Stimulated activated naive CD4-positive, alpha-beta T cell (primary cell): ENCODE measurements at places on chromosomes 4 and X.

- no peak for DNase-seq
Observed at GRCh38 chr4:16212138-16212782, 14.0 kb downstream of the TAPT1 start.

- no peak for DNase-seq
Observed at GRCh38 chr4:38190717-38191178, 230.6 kb downstream of the PTTG2 start.

DNA sequence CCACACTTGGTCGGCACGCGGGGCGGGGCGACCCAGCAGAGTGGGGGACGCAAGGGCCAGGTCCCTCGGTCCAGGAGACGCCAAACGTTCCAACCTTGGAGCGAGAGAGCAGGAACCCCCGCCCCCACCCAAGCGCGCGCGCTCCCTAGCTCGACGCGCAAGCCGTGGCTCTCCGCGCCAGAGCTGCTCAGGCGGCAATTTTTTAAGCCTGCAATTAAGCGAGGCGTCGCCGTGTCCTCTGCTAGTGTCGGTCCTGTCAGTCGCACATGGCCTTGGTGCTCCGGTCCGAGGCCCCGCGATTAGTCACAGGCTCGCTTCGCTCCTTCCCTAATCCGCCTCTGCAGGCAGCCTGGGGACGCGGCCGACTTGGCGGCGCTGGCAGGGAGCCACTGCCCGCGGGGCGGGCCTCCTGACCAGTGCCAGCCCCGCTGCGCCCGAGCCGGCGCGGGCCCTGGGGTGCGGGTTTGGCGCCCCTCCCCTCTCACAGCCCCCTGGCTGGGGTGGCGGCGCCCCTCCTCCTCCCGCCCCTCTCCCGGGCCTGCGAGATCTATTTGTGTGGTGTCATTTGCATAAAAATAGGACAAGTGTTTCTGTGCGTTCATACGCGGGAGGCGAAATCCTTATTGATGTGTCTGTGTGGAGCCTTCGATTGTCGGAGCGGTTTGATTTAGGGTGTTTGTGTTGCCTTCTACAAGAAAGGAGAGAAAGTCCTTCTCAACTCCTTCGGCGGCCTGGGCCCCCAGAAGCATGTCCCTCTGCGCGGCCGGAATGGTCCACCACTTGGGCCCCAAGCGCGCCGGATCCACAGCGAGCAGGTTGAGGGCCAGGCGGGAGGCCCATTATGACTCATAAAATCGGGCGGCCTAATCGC, 9.8 kb upstream of the BCOR start:
- no peak for DNase-seq

DNA sequence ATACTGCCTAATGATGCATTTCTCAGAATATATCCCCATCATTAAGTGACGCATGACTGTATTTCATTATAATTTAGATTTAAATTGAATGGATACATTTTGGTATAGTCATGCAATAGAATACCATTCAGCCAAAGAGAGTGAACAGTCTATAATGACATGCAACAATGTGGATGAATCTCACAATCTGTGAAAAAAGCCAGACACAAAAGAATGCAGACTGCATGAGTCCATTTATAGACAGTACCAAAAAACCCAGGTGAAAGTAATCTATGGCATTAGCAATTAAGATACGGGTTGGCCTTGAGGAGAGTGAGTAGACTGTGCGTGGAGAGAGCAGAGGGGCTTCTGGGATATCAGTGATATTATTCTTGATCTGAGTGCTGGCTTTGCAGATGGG, 239.7 kb upstream of the PGRMC2 start:
- no peak for DNase-seq

GRCh38 chr4:22019676-22020075, 71.1 kb upstream of the KCNIP4 start:
- no peak for DNase-seq

GRCh38 chr4:105644257-105644656, 64.2 kb downstream of the INTS12 start:
- no peak for DNase-seq

GRCh38 chr4:139971111-139971510, 182.9 kb downstream of the MAML3 start:
- DNase-seq: no peak

DNA sequence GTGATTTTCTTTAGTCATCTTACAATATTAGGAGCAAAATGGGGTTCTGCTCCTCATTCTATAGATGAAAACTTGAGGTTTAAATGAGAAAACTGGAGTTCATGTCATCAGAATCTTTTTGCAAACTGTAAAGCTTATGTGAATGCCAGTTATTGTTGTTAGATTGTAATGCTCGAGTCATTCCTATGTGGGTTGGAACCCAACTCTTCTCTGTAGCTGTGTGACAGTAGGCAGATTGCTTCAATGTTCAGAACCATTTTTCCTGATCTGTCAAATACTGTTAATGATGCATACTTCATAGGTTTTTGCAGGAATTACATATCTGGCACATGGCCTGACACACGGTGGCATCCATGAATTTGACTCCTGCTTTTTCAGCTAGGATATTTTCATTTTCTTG, 178.9 kb downstream of the RAPGEF2 start:
- no peak for DNase-seq

- no peak for DNase-seq
Observed at GRCh38 chr4:188218392-188218791, 79.2 kb downstream of the TRIML1 start.

DNA sequence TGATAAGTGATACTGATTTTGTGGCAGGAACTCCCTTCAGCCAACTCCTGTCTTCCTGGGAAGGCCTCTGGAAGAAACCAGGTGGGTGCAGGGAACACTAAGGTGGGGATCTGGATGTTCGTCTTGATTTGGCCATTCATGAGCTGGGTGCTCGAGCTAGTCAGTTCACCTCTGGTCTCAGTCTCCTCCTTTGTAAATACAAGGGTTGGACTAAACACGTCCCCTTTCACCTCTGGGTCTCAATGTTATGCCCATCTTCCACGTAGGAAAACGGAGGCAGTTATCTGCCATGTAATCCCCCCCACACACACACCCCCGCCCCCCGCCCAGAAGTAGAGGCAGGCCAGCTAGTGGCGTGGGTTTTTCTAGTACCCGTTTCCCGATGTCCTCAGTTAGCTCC, 4.1 kb upstream of the RS1 start:
- DNase-seq: no peak

DNA sequence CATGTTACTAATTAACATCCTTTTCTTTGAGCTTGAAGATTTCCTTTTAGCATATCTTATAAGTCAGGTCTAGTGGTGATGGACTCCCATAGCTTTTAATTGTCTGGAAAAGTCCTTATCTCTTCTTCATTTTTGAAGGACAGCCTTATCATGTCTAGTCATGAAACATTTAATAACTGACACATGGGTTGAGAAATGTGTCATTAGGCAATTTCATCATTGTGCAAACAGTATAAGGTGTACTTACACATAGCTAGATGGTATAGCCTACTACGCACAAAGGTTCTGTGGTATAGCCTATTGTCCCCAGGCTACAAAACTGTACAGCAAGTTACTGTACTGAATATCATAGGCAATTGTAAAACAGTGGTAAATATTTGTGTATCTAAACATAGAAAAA, 34.5 kb upstream of the ALG13 start:
- no peak for DNase-seq

DNA sequence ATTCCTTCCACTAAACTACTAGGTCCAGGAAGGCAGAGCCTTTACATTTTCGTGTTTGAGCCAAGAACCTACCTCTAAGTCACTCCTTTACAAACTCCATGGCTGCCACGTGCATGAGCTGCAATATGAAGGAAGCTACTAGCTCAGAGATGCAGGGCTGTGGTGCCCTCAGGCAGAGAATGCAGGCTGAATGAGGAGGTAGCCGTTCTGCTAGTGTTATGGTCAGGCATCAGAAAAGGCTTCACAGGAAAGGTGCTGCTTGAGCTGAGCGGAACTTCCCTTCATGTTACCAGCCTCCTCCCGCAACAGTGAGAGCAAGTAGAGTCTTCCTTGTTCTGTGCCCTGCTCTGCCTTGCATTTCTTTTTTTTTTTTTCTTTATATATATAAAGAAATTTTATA, 148.3 kb upstream of the PACRGL start:
- no peak for DNase-seq

- DNase-seq: no peak
Observed at GRCh38 chr4:88792268-88792781, 94.7 kb upstream of the NAP1L5 start.

GRCh38 chrX:17613979-17614588, 123.2 kb upstream of the SCML1 start:
- DNase-seq: no peak

DNA sequence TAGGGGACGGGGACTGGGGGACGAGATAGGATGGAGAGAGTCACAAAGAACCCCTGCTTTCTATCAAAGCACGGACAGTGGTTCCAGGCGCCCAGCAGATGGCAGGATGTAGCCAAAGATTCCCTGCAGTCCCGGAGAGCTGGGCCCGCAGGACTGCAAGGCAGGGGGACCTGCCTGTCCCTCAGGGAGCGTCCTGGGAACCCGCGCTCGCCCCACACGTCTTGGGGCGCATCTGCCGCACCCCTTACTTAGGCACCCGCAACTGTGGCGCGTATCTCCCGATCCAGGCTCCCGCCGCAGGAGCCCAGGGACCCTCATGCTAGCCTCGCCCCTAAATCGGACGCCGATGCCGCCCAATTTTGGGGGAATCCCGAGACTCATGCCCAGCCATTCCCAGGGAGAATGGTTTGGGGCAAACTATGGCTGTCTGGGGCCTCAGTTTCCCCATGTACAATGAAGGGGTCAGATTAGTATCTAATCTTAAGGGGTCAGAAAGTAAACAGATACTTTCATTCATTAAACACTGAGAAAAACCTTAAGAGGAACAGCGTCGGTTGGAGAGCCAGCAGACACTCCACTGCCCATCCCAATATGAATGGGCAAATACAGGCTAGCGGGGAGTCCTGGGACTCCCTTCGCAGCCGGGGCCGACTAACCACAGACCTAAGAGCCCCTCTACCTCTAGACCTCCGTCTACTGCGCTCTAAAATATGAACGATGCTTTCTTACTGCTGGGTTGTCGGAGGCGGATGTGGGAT, 581 bp upstream of the STK32B start:
- no peak for DNase-seq

GRCh38 chrX:39450234-39450977, 647.4 kb downstream of the BCOR start:
- no peak for DNase-seq

- no peak for DNase-seq
Observed at GRCh38 chr4:53790286-53790685, 199.0 kb upstream of the LNX1 start.

- no peak for DNase-seq
Observed at GRCh38 chr4:20217951-20218350, 33.8 kb upstream of the SLIT2 start.

- no peak for DNase-seq
Observed at GRCh38 chr4:76053730-76054129, 17.9 kb upstream of the CXCL11 start.

- DNase-seq: no peak
Observed at GRCh38 chrX:53262189-53262917, 19.0 kb downstream of the IQSEC2 start.

GRCh38 chr4:114599231-114599902, 760 bp downstream of the UGT8 start:
- DNase-seq: no peak

DNA sequence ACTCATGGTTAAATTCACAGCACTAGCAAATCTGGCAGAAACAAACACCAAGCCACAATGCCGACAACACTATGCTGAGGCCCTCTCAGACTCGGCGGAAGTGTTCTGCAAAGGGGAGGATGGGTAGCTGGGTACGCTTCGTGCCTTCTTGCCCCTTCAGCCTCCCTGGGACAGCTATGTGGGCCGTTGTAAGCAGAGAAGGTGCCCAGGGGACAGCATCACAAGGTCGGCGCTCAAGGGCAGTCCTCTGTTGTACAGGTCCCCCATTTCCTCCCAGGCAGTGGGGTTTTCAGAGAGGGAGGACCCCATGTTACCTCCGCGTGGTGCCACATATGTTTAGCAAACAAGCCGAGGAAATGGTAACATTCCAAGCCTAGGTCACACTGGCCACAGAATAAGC, 173.6 kb downstream of the AFAP1 start:
- DNase-seq: no peak

GRCh38 chr4:111066001-111066400, 443.1 kb upstream of the PITX2 start:
- DNase-seq: no peak

GRCh38 chr4:184103527-184104264, 114.0 kb downstream of the ENPP6 start:
- no peak for DNase-seq

DNA sequence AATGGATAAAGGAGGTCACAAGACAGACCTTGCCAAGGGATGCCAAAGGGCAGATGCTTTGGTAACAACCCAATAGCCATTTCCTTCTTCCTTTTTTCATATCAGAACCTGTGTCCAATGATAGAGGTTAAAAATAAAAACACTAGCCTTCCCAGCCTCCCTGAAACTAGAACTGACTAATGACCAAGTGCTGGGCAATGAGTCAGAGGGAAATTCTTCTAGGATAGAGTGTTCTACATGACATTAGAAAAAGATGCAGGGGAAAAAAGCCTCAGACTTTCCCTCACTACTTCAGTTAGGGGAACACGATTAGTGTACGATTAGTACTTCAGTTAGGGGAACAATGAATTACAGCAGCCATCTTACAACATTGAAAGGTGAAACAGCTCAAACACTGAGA, 29.3 kb upstream of the FAM47C start:
- no peak for DNase-seq

DNA sequence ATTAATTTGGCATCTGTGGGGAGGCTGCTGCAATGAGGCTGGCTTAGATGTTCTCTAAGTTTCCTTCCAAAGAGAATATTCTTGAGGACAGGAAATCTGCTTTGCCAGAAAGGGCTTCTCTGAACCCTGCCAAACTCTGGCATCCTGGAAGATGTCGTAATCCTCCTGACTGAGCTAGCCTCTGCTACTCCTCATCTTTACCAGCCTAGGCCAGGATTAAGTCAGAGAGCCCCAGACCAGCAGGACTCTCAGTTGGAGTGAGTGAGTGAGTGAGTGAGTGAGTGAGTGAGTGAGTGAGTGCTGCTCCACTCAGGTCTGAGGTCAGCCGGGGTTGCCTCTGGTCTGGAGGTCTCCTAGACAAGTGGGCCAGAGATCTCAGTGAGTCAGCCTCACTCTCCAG, 104.9 kb upstream of the SOD3 start:
- DNase-seq: no peak

DNA sequence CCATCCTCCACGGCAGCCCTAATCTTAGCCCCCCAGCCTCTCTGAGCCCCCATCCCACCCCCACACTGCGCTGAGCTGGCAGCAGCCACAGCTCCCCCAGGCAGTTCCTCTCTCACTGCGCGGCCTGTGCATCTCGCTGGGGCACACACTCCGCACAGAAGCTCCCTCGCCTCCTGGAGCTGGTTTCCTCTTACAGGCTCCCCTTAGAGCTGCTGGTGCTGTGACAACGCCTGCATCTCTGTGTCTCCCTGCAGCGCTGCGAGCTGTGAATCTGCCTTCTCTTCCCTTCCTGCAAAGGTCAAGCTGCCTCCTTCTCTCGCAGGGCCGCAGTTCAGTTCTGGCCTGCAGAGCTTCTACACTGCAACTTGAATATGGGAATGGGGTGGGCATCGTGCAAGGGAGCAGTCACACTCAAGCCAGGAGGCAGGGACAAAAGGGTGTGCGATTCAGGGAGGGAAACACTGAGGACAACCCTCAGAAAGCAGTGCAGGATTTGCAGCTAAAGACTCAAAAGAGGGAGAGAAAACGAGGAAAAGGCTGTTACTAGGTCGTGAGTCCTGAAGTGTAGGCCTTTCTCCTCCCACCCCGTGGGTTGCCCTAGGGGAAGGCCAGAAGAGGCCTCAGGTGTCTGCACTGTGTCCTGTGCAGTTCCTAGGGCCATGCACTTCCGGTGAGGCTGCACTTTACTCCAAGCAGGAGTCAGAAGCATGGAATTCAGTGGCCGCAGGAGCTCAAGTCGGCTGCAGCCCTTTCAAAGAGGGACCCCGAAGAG, 87.0 kb downstream of the BCOR start:
- DNase-seq: no peak

- DNase-seq: peak; percentile 18
Observed at GRCh38 chrX:43949669-43950068, 23.5 kb downstream of the NDP start.
